ENCODE measurements at places on chromosomes 2 and 18. TPM values are rescaled to one million over a fixed set of nuclear protein-coding genes. Genes with fewer than 3 reads are reported as not detected.

DNA sequence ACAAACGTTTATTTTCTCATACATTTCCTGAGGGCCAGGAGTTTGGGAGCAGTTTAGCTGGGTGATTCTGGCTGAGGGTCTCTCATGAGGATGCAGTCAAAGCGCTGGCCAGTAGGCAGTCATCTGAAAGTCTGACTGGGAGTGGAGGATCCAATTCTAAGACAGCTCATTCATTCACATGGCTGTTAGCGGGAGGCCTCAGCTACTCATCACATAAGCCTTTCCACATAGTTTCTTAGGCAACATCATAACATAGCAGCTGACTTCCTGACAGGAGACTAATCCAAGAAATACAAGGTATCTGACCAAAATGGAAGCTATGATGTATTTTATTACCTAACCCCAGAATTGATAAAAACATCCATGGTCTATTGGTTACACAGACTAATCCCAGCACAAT, 2.9 kb upstream of the MRPL44 start:
- DNase-seq = no peak

- no peak for DNase-seq
Measured at GRCh38 chr2:122340246-122340645, 584.8 kb downstream of the TSN start.

- DNase-seq = no peak
Measured at GRCh38 chr2:43185146-43185545, 41.3 kb downstream of the ZFP36L2 start.

DNA sequence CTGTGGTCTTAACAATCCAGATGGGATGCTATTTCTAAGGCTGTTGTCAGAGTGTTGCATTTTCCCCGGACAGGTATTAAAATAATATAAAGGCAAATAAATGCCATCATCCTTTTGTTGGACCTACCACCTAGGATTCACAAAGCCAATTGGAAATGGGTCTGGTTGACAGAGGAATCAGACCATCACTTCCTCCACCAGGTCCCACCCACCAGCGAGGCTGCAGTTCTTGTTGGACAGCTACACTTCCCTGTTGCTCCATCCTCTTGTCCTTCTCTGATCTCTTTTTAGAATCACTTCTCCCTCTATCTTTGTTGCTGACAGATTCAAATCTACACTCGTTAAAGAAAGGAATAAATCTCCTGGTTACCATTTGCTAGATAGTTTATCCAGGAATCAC, 1.1 kb downstream of the TMEM169 start:
- no peak for DNase-seq

GRCh38 chr2:241082341-241083090, 19.6 kb downstream of the MTERF4 start:
- no peak for DNase-seq

GRCh38 chr2:97702731-97703470, 10.5 kb upstream of the ZAP70 start:
- DNase-seq = no peak

GRCh38 chr2:236359426-236360045, 95.3 kb upstream of the ASB18 start:
- DNase-seq = no peak

DNA sequence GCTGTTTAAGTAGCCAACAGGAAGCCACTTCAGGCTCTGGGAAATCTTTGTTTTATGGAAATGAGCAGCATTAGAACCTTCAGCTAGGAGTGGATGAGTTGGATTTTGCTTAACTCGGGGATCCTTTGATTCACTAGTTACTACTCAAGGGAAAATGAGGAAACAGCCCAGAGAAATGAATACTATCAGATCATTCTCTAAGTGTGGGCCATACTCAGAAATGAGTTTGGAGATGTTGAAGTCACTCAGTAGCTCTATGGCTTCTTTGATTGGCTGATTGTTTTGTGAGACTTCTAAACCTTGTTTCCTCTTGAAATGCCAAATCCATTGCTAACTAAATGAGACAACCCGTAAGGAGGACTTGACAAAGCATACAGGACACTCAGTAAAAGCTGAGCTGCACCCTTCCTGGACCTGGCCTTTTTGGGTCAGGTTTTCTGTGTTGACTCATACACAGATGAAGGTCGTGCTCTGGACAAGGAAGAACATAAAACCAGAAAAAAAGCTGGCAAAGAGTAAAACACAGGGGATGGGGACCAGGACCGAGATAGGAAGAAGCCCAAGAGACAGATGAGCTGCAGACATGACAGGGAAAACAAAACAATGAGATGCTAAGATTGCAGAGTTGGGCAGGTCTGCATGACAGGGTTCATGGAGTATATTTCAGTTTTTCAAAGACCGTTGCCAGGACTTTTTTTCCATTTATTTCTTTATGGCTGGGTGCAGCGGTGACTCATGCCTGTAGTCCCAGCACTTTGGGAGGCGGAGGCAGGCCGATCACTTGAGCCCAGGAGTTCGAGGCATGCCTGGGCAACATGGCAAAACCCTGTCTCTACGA, 41.6 kb downstream of the INO80C start:
- DNase-seq = no peak

DNA sequence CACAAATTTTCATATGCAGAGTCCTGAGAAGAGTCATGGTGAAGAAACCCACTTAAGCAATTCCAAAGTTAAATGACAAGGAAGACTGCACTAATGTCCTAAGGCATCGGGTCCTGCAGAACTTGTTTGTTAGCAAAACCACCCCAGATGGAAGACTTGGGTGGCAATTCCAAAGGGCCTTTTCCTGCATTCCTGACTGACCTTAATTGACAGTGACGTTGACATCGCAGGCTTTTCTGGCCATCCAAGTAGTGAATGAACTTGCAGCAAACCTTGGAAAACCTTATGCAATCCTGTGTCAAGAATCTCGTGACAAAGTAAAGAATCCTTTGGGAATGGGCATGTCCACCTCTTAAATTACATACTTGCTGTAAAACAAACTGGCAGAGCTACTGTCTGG, 112.5 kb upstream of the SH3BP4 start:
- no peak for DNase-seq

DNA sequence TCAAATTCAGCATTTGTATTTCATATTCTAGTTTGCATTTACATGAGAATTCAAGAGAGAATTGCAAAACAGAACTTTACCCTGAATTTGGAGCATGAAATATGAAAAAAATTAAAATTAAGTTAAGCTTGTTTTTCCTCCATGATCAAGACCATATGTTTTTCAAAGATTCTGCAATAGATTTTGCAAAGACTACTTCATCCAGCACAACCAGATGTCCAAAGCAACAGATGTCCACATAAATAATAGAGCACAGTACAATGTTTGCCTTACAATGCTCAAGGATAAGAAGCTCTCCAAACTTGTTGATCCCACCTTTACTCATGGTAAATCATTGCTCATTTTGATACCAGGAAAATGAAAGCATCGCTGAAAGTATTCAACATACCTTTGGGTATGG, 25.6 kb downstream of the FAP start:
- DNase-seq = no peak

- DNase-seq = no peak
Measured at GRCh38 chr2:215421859-215422461, 13.9 kb downstream of the FN1 start.

DNA sequence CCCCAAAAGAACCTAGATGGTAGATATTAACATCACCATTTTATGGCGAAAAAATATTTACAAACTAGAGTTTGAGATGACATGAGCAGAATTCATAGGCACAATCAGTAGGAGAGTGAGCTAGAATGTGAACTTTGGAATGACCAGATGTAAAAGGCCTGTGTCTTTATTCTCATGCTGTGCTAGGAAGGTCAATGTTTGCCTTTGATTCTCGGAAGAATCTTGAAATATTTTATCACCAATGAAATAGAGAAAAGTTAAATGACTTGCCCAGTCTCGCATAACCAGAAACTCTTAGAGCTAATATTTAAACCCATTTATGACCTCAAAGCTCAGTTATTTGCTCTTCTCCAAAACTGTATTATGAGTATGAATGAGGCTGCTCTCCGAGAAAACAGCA, 9.2 kb upstream of the REG3G start:
- DNase-seq = no peak

DNA sequence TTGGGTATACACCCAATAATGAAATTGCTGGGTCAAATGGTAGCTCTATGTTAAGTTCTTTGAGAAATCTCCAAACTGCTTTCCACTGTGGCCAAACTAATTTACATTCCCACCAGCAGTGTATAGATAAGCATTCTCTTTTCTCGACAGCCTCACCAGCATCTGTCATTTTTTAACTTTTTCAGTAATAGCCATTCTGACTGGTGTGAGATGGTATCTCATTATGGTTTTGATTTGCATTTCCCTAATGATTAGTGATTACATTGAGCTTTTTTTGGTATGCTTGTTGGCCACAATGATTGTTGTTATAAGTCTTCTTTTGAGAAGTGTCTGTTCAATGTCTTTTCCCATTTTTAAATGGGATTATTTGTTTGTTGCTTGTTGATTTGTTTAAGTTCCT, 50.4 kb upstream of the EPAS1 start:
- DNase-seq = no peak

DNA sequence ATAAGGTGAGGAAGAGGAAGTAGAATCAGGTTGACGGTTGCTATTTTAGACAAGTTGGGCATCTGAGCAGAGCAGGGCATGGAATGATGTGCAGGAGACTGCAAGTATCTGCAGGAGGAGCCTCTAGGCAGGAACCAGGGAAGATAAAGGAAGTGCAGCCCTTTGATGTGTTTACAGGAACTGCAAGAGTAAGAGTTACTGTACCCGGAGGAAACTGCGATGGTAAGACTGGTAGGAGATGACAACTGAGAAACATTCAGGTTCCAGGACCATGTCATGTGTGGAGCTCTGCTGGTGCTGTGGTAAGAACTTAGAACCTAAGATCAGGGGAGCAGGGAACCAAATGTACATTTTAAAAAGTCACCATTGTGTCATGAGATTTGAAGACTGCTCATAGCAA, 134.3 kb upstream of the STON1 start:
- DNase-seq = no peak

DNA sequence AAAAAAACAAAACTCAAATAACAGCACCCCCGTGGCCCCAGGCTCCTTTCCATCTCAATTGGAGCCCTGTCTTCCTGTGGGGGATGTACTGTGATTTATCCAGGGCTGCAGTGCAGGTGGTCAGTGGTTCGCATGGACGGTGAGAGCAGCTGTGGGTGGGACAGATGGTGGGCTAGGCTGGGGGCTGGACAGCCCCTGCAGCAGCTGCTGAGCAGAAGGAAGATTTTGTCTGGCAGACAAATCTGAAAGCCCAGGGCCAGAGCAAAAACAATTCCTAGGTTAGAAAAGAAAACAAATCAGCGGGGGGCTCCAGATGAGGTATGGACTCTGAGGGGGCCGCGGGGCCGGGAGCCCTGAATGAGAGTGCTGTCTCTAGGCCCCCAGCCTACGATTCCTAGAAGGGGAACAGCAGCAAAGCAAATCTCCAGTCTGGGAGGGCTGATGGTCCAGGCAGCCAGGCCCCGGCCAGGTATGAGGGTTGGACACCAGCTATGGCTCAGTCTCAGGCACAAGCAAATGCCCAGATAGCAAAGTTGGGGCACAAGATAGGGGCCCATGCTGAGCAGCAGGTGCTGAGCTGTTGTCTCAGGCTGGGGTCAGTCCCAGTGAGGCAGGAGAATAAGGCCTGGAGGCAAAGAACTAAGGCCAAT, 45.4 kb downstream of the SOWAHC start:
- no peak for DNase-seq

DNA sequence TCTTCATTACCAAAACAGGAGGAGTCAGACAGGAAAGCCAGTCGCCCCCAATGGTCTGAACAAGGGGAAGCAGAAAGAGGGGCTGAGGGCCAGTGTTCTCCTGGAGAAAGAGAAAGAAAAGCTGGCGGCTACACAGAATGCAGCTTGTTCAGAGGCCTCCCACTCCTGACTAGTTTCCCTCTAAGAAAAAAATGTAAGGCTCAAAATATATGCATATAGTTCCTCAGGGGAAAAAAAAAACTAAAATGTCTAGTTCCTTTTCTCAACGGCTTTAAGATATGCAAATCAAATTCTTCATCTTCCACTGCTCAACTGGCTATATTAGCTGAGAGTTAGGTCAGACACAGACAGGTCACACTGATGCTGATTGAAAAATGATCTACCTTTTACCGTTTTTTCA, 18.6 kb downstream of the MBOAT2 start:
- no peak for DNase-seq

- no peak for DNase-seq
Measured at GRCh38 chr2:176085861-176086771, 2.4 kb upstream of the EVX2 start.

DNA sequence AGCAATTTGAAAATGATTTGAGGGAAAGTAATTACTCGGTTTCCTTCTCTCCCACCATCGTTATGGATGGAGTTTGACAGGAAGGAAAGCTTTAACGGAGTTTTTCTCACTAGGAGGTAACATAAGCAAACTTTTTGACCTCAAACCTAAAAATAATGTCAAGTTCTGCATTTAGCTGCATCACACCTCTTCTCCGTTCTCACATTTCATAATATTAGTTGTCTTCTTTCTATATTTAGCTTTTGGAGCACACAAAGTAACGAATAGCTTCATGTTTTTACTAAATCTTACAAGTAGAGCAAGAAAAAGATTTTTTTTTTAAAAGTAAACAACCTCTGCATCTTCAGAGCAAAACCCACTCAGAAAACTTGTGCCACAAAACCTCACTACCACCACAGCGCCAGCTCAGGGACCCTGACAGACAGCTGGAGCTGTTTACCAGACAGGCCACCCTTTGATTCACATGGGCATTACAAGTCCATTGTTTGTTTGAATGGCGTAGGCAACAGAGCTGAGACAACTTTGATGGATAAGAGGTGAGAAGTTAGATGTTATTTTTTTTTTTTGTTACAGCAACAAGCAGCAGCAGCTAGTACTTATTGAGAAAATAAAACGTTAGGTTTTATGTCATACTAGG, 21.9 kb upstream of the ICOS start:
- no peak for DNase-seq

- no peak for DNase-seq
Measured at GRCh38 chr18:65429601-65430000, 321.2 kb upstream of the CDH7 start.

GRCh38 chr2:76692908-76693307, 829.3 kb downstream of the LRRTM4 start:
- DNase-seq = no peak

GRCh38 chr2:223465793-223466192, 136.4 kb downstream of the SCG2 start:
- DNase-seq = peak; percentile 78

Gene RAPGEF4
- 7.6 TPM for total RNA-seq

Gene SLC4A3
- total RNA-seq = 106 TPM

Gene IRS1
- 48.0 TPM for total RNA-seq

Gene MERTK
- total RNA-seq = 13.3 TPM

Gene IL1A
- total RNA-seq = not detected

Gene RNF144A
- total RNA-seq = 30.4 TPM

Gene LRRC30
- total RNA-seq = not detected

Gene ZNF142
- total RNA-seq = 28.8 TPM

All from ovary (tissue), 10 donors.